Right cardiac atrium (tissue), 5 donors: ENCODE measurements at places on chromosomes 16 and 17. TPM values are rescaled to one million over a fixed set of nuclear protein-coding genes. Genes with fewer than 3 reads are reported as not detected.

PLLP gene
- total RNA-seq, result 10.2 TPM

OTOP2 gene
- total RNA-seq, result not detected

CD7 gene
- 1.4 TPM for total RNA-seq

CA5A gene
- not detected for total RNA-seq

DNA sequence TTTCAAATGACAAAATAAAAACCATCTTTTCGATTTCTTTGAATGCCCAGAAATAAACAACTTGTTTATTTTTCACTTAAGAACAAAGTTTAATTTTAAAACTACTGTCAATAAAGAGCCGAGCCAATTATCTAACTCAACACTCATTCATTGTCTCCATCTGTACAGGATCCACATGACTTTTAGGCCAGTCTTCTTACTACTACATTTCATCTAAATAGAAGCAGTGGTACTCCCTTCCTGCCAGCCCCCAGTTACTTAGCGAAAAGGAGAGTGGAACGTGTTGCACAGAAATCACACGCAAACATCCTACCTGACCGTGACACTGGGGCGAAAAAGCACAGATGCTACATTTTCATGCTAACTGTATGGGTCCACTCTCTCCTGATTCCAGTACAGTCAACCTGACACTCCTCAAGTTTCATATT lies 1.2 kb downstream of the GNA13 start:
- no peak for DNase-seq

DNA sequence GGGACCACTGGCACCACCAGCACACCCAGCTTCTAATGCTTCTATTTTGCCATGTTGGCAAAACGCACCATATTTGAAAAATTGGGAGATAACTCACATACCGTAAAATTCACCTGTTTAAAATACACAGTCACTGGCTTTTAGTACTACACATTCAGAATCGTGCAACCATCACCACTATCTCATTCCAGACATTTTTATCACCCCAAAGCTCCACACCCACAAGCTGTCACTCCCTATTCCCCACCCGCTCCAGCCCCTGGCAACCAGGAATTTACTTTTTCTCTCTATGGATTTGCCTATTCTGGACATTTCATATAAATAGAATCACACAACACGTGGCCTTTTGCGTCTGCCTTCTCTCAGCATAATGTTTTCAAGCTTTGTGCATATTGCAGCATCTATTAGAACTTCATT lies 25.0 kb downstream of the PPL start:
- DNase-seq, result no peak

DNA sequence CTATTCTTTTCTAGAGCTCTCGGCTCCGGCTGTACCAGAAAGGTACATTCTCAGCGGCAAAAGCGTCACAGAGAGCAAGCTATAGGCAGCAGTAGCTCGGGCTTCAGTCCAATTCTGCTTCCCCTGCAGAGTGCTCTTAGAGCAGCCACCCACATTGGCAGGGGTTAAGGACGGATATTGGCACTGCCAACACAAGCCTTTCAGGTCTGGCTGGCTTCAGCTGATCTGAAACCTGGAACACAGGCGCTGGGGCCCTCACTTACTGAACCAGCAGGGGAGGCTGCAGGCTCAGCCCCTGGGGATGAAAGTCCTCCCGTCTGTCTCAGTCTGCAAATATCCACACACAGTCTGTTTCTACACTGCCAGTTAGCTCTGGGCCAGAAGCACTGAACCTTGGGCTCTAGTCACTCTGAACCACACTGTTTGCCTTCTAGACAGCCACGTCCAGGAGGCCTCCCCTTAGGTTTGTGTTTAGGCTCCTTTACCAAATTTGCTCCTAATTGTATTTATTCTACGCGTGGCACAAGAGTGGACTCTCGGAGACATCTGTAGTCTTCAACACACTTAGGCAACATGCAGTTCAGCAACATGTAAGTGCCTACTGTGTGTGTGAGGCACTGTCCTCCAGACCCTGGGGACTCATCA lies 40.1 kb downstream of the HIC1 start:
- peak; percentile 64 for DNase-seq

DNA sequence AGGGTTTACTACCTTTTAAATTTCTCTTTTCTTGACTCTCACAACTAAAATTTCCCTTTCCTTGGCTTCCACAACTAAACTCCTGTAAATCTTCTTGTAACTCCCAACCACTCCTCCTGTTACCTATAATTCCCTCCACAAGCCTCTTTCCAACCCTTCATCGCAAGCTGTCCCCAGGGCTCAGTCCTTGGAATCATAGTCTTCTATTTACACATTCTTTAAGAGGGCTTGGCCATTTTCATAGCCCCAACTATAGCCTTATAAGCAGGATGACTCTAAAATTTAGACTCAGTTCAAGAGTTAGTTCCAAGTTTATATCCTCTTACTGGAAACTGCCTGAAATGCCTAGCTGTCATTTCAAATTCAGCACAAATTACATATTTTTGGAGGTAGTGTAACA lies 23.9 kb downstream of the GLG1 start:
- no peak for DNase-seq

GRCh38 chr17:43533699-43534098 lies 12.4 kb downstream of the ETV4 start:
- DNase-seq, result no peak

- DNase-seq, result no peak
Measured at GRCh38 chr16:84999200-84999599, 12.1 kb downstream of the ZDHHC7 start.

DNA sequence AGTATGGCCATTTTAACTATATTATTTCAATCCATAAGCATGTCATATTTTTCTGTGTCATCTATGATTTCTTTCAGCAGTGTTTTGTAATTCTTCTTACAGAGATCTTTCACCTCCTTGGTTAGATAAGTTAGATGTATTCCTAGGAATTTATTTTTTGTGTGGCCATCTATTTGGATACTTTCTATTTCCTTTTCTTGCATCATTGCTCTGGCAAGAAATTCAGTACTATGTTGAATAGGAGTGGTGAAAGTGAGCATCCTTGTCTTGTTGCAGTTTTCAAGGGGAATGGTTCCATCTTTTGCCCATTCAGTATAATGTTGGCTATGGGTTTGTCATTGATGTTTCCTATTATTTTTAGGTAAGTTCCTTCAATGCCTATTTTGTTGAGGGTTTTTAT lies 15.1 kb upstream of the ABCA9 start:
- DNase-seq, result no peak
